Uterus (tissue), 4 donors: ENCODE measurements at places on chromosomes 2 and 18. TPM values are rescaled to one million over a fixed set of nuclear protein-coding genes. Genes with fewer than 3 reads are reported as not detected.

DNA sequence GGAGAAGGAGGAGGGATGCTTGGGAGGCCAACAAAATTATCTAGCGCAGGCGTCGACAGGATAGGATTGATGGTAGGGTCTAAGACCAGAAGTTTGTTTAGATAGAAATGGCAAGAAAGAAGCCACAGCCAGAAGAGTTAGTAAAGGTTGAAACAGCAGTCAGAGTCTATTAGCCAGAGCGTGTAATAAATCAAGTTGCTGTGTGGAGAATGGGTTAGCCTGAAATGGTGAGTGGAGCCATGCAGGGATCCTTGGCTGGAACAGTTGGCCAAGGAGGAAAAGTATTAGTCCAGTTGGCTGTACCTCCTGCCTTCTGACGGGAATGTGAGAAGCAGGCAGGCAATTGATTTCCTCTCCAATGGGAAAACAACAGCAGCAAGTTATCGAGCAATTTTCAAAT lies 190.7 kb upstream of the CCDC68 start:
- H3K4me1 ChIP-seq: no peaks in the 10 kb centered on the region
- no peaks in the 10 kb centered on the region for H3K36me3 ChIP-seq
- no peak overlapping the region for H3K27ac ChIP-seq
- no peaks in the 10 kb centered on the region for H3K27me3 ChIP-seq
- DNase-seq: no peak

DNA sequence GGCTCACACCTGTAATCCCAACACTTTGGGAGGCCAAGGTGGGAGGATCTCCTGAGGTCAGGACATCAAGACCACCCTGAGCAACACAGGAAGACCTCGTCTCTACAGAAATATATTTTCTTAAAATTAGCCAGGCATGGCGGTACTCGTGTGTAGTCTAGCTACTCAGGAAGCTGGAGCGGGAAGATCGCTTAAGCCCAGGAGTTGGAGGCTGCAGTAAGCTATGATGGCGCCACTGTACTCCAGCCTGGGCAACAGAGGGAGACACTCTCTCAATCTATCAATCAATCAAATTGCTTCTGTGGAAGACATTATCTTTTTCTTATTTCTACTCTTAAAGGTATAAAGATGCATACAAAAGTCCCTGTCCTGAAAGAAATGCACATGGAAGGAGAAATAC lies 11.3 kb downstream of the FEZ2 start:
- H3K27me3 ChIP-seq: no peaks in the 10 kb centered on the region
- no peaks in the 10 kb centered on the region for H3K36me3 ChIP-seq
- DNase-seq: no peak
- H3K27ac ChIP-seq: no peak overlapping the region
- no peak overlapping the region for H3K4me3 ChIP-seq

DNA sequence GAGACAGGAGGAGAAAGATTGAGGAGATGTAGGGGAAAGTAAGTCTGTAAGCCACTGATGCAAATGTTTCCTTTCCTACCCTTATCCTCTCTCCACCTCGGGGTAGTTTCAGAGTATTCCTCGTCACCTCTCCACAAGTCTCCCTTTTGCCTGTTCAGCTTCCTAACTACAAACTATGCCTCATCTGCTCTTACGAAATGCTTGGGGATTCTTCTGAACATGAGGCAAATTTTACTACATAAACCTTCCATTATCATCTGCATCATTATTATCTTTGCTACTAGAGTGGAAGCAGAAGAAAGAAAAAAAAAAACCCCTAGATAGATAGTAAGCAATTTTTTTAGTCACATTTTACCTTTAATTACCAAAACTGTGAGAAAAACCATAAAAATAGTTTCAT lies 43.1 kb upstream of the CWC22 start:
- no peaks in the 10 kb centered on the region for H3K4me1 ChIP-seq
- no peaks in the 10 kb centered on the region for H3K27me3 ChIP-seq
- H3K4me3 ChIP-seq: no peak overlapping the region
- H3K36me3 ChIP-seq: no peaks in the 10 kb centered on the region

GRCh38 chr18:34787931-34788532 lies 77.9 kb downstream of the DTNA start:
- H3K4me3 ChIP-seq: no peak overlapping the region
- DNase-seq: no peak
- H3K27ac ChIP-seq: no peak overlapping the region
- H3K27me3 ChIP-seq: no peaks in the 10 kb centered on the region

HOXD13 gene
- 4.9 TPM for total RNA-seq
